Foreskin melanocyte (primary cell): ENCODE measurements at places on chromosomes 12 and 14.

GRCh38 chr14:76904100-76904739 lies 78.0 kb downstream of the LRRC74A start:
- peak; percentile 80 for DNase-seq

DNA sequence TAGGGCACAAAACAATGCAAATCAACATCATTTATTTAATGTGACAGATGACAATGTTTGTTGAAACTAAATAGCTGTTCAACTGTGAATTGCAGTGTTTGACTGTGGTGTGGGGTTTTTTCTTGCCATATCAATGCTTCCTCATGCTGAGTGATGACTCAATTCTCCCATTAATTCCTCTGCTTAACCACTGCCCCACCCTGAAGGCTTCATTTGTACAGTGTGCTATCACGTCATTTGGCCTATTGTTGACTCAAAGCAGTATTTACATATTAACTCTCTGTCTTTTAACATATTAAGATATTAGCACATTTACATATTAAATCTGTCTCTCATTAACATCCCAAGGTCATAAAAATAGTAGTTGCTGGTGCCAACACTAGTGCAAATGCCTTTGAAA lies 164.8 kb upstream of the NRXN3 start:
- DNase-seq: peak; percentile 75

DNA sequence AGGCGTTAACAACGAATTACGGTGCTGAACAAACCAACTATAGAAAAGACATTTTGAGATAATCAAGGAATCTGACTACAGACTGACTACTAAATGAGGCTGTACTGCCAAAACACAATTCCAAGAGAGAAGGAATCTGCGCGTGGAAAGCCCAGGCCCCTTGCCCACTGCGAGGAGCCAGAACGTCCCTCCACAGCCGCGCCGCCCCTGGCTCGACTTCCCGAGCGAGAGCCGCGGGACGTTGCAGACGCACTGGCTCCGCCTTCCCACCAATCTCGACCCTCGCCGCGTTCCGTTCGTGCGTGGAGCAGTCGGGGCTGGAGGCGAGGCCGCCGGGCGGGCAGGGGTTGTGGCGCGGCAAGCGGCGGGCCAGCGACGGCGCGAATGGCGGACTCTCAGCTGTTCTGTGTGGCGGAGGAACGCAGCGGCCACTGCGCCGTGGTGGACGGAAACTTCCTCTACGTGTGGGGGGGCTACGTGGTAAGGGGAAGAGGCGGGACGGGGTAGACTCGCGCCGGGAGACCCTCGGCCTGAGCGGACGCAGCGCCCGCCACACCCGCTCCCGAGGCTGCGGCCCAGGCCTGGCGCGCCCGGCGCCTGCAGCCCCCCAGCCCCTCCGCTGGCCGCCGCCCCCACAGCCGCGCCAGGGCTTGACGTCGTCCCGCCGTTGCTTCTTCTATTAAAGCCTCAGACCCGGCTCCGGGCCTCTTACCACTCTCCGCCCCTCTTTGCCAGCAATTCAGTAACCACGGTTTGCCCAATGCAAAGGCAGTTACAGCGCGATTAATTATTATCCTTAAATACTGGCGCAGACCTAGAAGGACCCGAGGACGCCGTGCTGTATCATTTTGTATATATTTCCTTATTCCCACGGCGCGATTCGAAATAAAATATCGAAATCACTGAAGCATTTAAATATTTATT lies at the start of gene KLHDC1:
KLHDC1 (plus strand) TSS at position 310 of the 924 bp plus-strand sequence; CDS start at position 385, 75 bp downstream.
- DNase-seq: peak; percentile 72

DNA sequence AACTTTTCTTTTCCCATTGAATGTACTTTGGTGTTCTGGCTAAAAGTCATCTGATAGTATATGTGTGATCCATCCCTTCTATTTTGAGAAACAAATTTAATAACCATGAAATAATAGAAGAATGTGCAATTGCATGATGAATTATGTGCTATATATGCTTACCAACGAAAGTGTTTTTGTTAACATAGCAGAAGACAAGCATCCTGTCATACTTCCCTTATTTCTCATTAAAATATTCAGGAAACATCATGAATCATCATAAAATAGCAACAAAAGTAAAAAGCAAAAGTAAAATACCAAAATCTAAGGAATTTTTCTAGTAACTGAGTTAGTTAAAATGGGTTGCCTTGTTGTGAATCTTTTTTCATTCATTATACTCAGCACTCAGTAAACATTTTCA lies 409.0 kb upstream of the PDE3A start:
- no peak for DNase-seq

- DNase-seq: no peak
Measured at GRCh38 chr12:113548467-113548866, 76.8 kb upstream of the LHX5 start.

- DNase-seq: no peak
Measured at GRCh38 chr12:52584156-52584682, 10.6 kb upstream of the KRT74 start.

GRCh38 chr14:57302883-57303282 lies 34.1 kb downstream of the AP5M1 start:
- DNase-seq: no peak

DNA sequence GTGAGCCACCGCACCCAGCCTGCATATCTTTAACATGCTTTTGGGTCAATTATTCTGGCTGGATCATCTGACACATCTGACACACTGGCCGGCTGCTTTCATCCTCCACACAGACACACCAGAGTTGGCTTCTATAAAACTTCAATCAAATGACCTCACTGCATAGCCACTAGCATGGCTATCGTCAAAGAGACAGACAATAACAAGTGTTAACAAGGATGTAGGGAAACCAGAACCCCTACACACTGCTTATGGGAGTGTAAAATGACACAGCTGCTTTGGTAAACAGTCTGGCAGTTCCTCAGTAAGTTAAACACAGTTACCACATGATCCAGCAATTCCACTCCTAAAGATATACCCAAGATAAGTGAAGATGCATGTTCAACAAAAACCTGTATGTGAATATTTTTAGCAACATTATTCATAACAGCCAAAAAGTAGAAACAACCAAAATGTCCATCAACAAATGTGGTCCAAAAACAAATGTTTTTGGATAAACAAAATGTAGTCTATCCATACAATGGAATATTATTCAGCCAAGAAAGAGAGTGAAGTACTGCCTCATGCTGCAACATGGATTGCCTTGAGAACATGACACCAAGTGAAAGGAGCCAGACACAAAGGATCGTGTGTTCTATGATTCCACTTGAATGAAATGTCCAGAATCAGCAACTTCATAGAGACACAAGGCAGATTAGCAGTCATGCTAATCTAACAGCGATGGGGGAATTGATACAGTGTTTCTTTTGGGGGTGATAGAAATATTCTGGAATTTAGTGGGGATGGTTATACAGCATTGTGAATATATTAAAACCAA lies 10.1 kb downstream of the KDM2B start:
- peak; percentile 69 for DNase-seq

DNA sequence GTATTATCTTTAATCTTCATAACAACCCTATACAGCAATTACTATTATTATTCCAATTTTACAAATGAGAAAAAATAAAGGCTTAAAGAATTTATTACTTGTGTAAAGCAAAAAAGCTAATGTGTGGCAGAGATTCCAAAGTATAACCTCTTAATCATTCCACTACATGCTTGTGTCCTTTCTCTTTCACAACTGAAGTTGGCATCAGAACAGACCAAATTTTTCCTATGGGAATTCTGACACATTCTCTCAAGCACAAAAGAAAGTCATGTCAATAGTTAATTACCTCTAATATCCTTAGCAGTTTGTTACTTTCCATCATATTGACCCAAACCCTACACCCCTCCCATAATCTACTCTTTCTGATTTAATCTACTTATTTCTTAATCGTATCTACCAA lies 86.7 kb downstream of the BCL2L14 start:
- DNase-seq: no peak

DNA sequence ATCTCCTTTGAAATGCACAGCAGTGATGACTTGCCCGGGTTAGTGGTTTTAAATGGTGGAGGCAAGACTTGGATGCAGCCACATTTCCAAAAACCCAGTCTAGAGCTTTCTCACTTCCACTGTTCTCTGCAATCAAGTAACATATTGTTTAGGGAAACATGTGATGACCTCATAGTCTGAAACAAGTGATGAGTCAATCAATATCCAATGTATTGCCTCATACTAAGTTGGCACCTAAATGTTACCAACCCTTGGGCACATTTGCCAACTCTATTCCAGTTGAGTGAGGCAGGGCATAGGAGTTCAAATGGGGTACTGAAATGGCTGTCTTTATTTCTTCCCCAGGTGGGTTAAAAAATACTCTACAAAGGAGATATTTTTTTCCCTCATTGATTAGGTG lies 1105.4 kb downstream of the VRK1 start:
- no peak for DNase-seq

DNA sequence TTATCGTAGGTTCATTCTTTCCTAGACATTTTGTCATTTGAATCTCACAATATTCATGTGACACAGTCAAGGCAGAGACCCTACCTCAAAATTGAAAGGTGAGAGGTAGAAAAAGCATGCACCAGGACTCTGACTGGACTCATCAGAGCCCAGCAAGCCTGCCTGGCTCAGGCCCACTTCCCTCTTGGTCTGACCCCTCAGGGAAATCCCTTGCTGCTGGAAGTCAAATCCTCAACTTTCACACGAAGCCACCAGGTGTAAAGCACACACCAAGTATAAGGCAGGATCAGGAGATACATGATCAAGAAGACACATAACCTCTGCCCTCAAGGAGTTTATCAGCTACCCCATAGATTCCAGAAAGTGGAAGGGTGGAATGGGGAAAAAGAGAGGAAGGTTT lies 18.8 kb downstream of the NIN start:
- DNase-seq: no peak

DNA sequence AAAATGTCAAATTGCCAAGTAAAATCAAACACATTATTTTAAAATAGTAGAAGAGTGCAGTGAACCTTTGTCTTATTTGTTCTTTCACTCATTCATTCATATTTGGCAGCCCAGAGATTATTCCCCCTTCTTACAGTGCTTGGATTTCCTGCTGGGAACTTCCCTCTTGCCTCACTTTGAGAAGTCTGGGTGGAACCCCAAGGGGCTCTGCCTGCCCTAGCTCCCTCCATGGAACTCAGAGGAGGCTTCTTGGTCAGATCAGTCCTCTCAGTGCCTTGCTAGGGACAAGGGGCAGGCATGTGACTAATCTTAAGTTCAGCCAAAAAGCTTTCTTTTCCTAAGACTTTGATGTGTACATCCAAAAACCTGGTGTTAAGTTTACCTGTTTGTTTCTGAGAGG lies 84.7 kb upstream of the OVCH1 start:
- DNase-seq: no peak

- DNase-seq: no peak
Measured at GRCh38 chr12:28092396-28092795, 97.9 kb upstream of the CCDC91 start.

DNA sequence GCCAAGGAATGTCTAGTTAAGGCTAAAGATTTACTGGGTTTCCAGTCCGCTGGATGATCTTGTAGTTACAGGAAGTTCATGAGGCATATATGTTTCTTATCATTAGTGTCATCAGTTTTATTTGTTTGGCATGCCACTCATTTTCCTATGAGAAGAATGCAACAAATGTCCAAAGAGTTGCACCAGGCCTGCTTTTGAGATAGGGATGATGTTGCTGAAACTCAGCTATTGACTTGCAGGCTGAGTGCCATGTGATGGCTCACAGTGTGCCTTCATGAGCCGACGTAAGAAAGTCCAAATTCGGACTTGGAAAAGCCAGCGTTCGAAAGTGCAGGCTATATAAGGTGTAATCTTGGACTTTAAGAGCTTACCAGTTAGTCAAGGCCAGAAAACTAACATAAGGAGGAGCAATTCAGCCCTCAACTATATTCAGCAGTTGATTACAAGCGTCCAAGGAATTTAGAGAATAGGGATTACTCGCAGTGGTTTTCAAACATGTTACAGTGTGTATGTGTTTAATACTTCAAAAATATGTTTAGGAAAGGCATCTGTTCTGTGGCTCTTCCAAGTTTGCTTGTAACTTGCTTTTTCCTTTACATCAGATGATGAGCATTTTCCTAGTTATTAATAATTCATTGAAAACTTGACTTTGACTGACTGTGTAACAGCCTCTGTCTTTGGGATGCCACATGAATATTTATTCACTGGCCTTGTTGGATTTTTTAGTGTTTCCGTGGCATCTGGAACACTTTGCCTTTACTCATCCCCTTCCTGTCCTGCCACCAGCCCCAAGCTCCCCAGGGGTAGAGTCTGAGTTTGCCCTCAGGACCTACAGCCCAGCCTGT lies 101.3 kb downstream of the LGMN start:
- no peak for DNase-seq

- DNase-seq: no peak
Measured at GRCh38 chr14:101888182-101888581, 76.2 kb upstream of the DYNC1H1 start.

DNA sequence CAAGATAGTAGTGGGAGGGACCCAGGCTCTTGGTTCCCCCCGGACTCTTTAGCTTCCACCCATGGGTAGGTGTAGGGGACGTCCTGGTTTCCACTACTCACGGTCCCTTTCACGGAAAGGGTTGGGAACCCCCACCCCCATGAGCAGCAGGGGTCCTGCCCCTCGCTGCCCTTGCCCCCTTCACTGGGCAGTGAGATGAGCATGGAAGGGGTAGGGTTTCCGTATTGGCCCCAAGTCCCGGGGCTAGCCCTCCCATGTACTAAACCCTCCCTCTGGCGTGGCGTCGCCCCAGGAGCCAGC lies 12.7 kb downstream of the AGAP2 start:
- DNase-seq: no peak

DNA sequence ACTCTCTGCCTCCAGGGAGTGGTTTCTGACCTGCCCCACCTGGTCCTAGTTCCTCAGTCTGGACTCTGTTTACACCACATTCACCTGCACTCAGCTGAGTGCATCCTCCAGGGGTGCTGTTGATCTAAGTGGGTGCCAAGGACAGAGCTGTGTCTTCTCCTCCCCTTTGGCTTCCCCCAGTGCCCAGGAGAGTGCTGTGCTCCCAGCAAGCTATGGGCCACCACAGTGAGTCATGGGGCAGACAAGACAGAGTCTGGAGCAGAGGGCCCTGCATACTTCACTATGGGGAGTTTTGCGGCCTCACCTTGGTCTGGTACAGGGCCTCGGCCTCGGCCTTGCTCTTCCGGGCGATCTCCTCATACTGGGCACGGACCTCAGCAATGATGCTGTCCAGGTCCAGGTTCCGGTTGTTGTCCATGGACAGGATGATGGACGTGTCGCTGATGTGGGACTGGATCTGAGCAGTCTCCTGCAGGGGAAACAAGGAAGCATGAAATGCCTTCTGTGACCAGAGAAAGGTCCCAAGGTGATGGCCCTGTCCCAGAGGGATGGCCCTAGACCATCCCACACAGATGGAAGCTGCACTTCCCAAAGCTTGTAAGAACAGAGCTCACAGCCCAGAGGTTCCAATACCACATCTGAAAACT lies 4.9 kb downstream of the KRT73 start:
- DNase-seq: no peak

GRCh38 chr14:102013669-102014200 lies 49.4 kb downstream of the DYNC1H1 start:
- no peak for DNase-seq
